Esophagus muscularis mucosa (tissue), 4 donors: ENCODE measurements at places on chromosomes 6 and 20.

GRCh38 chr6:159989492-159990480 lies 20.9 kb downstream of the IGF2R start:
- DNase-seq, result no peak

DNA sequence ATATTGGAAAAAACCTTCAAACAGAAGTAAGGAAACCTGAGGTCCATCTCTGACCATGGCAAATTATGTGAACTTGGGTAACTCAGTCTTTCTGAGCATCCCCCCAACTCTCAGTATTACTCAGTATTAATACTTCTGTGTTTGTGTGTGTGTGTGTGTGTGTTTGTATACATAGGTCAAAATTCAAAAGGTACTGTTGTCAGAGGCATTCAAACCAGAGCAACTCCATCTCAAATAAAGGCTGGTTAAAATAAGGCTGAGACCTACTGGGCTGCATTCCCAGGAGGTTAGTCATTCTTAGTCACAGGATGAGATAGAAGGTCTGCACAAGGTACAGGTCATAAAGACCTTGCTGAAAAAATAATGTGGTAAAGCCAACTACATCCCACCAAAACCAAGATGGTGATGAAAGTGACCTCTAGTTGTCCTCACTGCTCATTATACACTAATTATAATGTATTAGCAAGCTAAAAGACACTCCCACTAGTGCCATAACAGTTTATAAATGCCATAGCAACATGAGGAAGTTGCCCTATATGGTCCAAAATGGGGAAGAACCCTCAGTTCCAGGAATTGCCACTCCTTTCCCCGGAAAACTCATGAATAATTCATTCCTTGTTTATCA lies 33.3 kb upstream of the SLC22A16 start:
- no peak for DNase-seq

DNA sequence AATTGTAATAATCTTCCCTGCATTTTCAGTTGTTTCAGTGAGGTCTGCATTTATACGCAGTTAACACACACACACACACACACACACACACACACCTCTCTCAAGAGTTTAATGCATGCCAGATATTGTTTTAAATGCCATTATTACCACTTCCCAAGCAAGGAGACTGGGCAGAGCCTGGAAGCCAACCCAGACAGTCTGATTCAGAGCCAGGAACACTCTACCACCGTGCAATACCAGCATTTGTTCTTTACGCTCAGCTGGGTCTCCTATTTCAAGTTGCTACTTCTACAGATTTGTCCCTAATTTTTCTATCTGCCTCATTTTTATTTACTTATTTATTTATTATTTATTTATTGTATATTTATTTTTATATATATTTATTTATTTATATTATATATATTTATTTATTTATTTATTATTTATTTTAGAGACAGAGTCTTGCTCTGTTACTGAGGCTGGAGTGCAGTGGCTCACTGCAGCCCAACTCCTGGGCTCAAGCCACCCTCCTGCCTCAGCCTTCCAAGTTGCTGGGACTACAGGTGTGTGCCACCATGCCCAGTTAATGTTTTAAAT lies 68.4 kb downstream of the PCSK2 start:
- DNase-seq, result no peak

DNA sequence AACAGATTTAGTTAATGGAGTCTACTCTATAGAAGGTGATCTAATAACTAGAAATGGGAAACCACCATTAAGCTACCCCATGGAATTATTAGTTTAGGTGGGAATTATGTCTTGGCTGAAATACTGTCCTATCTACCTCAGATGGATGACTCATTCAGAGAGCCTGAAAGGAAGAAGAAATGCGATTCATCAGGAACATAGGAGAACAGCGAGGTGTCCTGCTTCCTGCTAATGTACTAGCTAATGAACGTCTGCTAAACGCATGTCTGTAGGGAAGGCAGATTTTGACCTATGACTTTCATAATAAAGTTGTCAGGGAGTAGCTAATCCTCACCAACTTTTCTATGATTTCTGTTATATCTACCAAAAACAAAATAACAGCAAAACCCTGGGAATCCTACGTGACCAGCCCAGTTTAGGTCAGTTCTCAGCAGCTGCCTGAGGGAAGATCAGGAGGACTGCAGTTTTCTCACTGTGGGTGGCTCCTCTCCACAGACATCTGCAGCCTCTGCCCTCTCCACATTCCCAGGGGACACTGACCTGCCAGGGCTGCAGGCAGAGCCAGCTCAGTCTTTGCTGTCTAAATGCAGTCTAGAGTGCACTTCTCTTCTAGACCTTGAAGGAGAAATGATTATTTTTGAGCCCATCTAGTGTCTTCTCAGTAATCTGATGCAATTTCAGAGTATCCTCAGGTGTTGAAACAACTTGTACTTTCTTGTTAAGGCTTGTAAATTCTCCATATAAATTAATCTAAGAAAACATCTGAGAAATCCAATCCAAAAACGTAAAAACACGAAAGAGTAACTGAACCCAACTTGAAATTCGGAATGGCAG lies 18.1 kb upstream of the SFT2D1 start:
- DNase-seq, result no peak

DNA sequence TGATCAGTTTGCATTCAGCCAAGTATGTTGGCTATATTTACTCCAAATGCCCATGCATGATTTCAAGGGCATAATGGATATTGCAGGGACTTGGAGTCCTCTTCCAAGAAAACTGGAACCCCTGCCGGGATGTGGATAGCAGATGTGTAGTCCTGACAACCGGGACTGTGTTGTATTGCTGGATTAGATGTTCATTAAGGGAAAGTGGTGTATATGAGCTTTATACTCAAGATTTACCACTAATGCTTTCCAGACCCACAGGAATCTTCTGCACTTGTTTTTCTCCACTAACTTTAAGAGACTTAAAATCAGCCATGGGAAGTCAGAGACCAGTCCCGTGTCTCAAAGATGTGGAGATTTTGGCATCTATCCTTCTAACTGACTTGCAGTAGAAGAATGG lies 770.9 kb downstream of the HDGFL1 start:
- no peak for DNase-seq

DNA sequence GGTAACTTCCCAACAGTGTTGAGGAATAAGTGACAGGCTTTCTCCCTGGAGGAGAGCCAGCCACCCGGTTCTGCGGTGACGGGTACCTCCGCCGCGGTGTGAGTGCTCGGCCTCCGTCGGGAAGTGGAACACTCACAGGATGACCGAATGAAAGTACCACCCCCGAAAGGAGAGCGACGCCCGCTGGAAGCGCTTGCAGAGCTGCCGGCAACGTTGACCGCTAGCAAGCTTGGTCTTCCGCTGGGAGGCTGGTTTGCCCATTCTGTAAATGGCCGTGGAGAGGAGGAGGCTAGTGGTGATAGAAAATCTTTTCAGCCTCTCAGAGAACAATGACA lies 614 bp upstream of the TMEM242 start:
- DNase-seq, result peak; percentile 94

DNA sequence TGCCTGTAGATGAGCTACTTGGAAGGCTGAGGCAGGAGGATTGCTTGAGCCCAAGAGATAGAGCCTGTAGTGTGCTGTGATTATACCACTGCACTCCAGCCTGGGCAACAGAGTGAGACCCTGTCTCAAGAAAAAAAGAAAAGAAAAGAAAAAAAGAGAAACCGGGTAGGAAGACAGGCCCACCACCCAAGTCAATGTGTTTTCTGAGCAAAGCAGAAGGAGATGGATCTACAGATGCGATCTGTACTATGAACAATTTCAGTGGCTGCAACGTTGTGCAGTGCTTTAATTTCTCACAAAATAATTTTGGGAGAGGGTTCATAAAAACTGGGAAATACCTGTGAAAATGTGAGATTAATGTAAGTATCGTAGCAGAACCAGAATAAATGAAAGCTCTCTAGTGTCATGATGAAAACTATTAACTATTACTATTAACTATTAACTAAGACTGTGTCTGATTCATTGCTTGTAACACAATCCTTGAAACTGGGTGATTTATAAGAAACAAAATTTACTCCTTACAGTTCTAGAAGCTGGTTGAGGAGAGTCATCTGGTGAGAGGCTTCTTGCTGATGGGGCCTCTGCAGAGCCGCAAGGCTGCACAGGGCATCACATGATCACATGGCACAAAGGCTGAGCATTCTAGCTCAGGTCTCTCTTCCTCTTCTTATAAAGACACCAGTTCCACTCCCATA lies 233.1 kb upstream of the ZNF217 start:
- DNase-seq, result no peak

DNA sequence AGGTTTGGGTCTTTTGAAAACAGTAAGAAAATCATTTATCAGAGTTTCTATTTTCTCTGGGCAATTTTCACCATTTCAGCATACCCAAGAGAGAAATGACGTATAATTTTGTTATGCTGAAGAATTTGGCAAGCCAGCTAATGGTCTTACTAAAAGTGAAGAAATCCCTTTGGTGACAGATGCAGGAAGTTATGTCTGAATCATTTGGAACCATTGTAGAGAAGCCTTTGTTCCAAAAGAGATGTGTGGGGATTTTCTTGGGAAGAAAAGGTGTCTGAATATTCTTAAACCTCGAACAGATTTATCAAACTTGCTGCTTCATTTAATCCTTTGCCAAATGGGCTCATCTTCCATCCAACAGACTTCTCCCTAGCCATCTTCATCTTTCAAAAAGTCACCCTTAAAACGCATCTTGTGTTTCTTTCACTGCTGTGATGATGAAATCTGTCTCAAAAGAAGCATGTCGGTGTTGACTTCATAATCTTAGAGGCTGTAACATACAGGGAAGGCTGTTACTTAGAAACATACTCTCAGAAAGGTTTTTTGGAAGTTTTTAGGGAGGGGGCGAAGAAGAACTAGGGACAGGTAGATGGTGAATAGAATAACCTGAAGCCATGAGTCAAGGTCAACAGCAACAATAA lies 39.5 kb downstream of the CITED2 start:
- DNase-seq, result no peak

DNA sequence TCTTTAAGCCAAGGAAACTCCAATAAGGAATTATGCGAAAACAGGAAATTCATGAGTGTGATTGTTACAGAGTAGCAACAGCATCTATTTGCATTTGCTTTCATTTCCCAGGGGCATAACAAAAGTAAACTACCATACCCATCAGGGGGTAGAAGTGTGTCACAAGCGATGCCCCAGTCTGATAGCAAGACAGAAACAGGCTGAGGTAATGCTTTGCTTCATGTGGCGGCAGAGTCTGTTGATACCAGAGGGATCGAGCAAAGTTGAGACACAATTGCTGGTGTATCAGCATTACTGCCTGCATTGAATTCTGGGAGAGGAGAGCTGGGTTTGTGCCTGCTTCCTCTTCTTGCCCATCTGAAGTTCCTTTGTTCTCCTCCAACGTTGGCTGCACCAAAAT lies 51.2 kb upstream of the LYRM2 start:
- DNase-seq, result no peak

DNA sequence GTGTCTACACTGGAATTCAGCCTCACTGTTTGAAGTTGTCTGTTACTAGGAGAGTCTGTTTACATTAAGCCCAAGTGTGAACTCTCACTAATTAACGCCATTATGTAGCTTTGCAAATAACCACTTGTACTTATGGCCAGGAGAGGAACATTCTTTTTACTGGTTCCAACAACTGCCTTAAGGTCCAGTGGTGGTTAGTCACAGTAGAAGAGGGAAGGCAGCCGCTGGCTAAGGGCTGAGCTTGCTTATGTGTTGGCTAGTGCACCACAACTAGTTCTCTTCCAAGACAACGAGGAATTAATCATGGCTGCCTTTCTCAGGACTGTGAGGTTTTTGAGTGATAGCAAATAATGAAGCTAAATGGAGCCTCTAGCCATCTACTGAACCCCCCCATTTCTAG lies 14.9 kb upstream of the SLC22A23 start:
- no peak for DNase-seq

- DNase-seq, result no peak
Observed at GRCh38 chr6:138724015-138724414, 49.6 kb upstream of the CCDC28A start.

DNA sequence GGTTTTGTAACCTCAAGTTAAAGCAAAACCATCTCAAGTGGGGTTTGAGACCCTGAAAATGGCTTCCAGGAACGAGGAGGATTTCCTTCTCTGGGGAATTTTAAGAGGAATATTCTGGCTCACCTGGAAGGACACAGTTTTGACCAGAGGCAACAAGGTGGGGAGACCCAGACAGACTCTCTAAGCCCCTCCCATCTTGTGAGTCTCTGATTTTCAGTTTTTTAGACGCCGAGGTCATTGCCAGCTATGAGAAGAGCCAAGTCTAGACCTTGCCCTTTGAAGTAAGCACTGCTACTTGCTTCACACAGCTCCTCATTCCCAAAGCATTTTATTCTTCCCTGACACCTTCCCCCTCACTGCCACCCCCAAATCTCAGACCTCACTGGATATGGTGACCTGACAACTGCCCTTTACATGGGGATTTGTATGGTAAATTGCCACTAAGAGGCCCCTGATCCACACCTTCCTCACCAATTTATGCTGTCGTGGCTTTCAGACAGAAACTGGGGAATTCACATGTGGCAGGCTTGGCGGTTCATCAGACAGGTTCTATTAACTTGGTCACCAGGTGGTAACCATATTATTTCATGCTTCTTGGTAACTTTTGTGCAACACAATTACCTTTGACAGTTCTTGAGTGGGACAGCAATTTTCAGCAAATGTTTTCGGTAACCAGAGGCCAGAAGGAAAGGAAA lies 116.2 kb downstream of the ISM1 start:
- DNase-seq, result no peak

DNA sequence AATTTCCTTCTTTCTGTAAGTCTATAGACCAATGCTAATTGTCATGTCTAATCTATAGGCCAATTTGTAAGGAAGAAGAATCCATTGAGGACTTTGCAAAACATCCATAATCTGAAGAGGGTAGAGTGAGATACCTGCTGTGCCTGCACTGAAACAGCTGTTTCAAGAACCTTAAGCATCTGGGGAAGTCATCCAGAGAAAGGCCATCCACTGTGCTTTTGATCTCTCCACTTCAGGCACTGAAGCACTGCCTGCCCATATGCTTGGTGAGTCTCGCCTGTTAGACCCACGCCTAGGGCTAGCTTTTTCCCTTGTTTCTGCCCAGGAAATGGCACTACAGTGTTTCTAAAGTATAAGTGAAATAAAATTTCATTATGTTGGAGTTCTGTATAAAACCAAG lies 921.8 kb upstream of the EPHA7 start:
- no peak for DNase-seq

- DNase-seq, result no peak
Observed at GRCh38 chr6:79878142-79878748, 69.1 kb downstream of the ELOVL4 start.

DNA sequence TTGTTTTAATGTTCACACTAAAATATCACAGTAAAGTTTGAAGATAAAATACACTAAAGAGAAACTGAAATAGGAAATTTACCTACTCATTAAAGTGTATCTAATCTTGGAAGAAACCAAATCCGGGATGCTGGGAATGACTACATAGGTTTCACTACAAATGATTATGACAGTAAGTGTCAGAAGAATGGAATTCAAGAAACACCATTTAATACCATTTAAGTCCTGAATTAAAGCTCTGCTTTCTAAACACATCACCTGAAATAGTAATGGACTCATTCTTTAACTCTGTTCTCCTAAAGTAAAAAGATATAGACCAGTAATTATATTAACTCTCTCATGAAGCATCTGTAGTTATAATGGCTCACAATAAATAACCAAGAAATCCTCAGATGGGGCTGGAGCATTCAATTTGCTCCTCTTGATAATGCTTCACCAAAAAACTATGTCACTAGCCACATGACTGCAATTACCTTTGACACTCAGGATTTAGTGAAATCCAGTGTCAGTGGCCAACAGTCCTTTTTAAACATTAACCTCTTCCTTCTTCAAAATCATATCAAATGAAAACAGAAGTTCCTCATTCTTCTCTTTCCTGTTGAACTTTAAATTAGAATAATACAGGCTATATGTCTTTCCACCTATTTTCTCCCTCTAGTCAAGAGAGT lies 41.4 kb downstream of the MAP7 start:
- DNase-seq, result no peak
